Inflammatory macrophage (primary cell): ENCODE measurements at places on chromosomes 3 and 15.

- DNase-seq: peak; percentile 44
Measured at GRCh38 chr3:108588601-108589000, 637 bp downstream of the CIP2A start.

- DNase-seq: no peak
Measured at GRCh38 chr15:51137024-51137423, 42.3 kb upstream of the TNFAIP8L3 start.

GRCh38 chr3:69161587-69162307, 39.4 kb upstream of the LMOD3 start:
- DNase-seq: peak; percentile 59

- DNase-seq: no peak
Measured at GRCh38 chr3:57464801-57465200, 79.3 kb downstream of the DNAH12 start.

- DNase-seq: no peak
Measured at GRCh38 chr15:69143756-69144436, 16.5 kb upstream of the GLCE start.

- peak; percentile 23 for DNase-seq
Measured at GRCh38 chr3:153927107-153927506, 194.1 kb upstream of the ARHGEF26 start.

DNA sequence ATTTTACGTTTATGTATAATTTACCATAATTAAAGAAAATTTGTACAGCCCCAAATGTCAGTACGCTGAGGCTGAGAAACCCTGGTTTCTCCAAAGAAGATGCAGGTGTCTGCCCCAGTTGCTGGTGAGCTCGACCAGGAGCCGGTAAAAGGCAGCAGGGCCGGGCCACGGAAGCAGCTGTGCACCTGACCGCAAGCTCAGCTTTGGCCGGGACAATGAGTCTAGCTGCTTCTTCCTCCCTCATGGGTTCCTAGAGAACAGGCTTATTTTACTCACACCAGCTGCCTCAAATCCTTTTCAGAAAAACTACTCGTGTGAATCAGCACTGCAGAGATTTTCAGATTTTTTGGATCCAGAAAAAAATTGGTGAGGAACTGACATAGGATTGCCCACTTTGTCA, 18.0 kb upstream of the ZXDC start:
- no peak for DNase-seq

DNA sequence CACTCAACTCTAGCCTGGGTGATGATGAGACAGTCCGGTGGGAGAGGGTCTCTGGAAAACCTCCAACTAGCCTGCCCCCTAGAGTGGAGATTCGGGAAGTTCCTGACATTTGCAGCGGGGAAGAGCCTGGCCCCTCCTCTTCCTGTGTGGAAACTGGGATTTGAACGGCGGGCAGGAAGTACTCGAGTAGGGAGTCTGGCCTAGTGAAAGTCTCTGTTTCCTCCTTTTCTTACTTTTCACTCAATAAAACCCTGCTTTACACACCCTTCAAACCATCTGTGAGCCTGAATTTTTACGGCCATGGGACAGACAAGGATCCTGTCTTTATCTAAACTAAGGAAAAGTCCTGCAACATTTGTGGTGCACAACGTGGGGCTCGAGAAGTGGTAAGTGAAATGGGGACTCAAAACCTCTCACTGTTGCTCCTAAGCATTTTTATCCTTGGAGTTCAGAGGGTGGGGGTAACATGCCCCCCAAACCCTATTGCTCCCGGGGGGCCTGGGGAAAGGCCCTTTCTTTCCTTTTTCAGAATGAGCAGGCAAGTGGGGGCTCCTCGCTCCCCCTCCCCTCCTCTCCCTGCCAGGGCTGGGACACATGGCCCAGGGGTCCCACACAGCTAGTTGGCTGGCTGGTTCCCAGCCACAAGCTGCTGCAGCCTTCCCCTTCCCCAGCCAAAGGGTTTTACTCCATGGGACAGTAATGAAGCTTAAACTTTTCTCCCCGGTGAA, 224.7 kb upstream of the GBE1 start:
- DNase-seq: no peak

- no peak for DNase-seq
Measured at GRCh38 chr3:124174476-124174875, 182.6 kb upstream of the ROPN1 start.

GRCh38 chr3:187063286-187064121, 75.8 kb downstream of the RPL39L start:
- no peak for DNase-seq

GRCh38 chr3:177620073-177620472, 422.8 kb upstream of the TBL1XR1 start:
- no peak for DNase-seq

- DNase-seq: no peak
Measured at GRCh38 chr3:46408853-46409252, 1.8 kb downstream of the CCRL2 start.
